ENCODE measurements at places on chromosomes 11 and 22. TPM values are rescaled to one million over a fixed set of nuclear protein-coding genes. Genes with fewer than 3 reads are reported as not detected.

GRCh38 chr11:100098560-100098959 lies 588.5 kb upstream of the ARHGAP42 start:
- DNase-seq: no peak

- DNase-seq: no peak
These were observed 33.1 kb upstream of the SEPTIN5 start for GRCh38 chr22:19680911-19681862.

- no peak for DNase-seq
These were observed 33.5 kb upstream of the SERPIND1 start for GRCh38 chr22:20740222-20740951.

DNA sequence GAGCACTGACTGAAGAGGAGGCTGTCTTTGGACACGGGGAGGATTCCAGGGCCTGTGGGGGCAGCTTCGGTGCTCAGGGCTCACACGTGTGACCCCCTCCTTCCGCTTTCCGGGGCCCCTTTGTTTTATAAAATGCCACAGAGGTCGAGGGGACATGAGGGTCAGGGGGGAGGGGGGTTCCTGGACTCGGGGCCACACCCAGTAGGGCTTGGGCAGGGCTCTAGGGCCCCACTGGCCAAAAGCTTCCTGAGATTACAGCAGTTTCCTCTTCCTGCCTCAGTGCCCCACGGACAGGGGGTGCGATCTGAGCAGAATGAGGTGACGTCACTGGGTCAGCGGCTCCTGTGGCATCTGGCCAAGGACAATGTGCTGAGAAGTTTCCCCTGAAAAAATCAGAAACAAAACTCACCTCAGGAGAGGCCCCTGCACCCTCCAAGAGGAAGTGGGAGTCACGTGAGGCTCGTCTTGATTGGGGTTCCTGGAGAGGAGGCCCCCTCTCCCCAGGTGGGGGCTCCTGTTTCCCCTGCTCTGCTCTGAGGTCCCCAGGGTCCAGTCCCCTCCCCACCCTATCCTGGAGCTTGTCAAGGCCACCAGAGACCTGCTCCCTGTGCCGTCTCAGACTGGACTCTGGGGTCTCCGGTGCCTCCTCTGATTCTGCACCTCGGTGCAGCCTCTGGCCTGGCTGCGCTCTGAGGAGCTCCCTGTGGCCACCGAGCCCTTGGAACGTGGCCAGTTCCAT lies 6.4 kb upstream of the IFITM3 start:
- DNase-seq: no peak

DNA sequence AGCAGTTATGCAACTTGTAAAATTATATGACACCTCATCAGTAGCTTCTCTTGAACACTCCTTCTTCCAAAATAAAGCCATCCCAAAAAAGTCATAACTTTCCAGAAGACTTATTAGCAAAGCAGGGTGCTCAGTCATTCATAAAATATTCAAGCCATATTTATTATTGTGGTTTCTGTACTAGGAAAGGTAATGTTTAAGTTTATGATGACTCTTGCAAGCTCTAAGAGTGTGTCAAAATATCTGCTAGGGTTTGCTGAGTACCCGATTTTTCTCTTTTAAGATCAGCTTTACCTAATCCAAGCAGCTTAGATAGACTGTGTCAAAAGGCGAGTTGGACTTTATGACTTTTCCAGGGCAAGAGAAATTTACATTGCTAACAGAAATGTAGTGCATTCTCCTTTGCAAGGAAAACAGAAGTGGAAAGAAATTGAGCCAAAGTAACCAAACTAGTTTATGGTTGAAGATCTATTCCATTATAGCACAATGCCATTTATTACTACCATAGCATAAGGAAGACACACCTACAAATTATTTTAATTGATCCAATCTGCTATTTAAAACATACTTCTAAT lies 98.0 kb upstream of the SOX6 start:
- no peak for DNase-seq

- no peak for DNase-seq
These were observed 11.5 kb upstream of the OR10A5 start for GRCh38 chr11:6834021-6834420.

DNA sequence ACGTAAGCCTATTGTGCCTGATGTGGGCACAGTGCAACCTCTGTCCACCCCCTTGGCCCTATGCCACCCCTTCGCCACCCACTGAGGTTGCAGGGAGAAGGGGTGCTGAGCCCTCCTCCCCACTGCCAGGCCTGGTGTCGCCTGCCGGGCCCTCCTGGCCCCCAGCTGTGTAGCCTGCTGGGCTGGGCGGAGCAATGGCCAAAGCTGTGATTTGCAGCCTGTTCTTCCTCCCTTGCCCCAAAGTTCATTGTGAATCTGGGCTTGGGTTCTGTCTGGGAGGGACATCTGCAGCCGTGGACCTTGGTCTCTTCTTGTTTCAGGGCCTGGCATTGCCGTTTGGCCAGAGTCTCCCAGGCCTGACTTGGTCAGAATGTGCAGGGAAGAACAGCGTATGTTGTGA lies 121.9 kb downstream of the PKNOX2 start:
- no peak for DNase-seq

GRCh38 chr22:25514436-25515180 lies 49.9 kb upstream of the GRK3 start:
- DNase-seq: no peak

- DNase-seq: no peak
These were observed 12.3 kb downstream of the KCNJ5 start for GRCh38 chr11:128903248-128904061.

DNA sequence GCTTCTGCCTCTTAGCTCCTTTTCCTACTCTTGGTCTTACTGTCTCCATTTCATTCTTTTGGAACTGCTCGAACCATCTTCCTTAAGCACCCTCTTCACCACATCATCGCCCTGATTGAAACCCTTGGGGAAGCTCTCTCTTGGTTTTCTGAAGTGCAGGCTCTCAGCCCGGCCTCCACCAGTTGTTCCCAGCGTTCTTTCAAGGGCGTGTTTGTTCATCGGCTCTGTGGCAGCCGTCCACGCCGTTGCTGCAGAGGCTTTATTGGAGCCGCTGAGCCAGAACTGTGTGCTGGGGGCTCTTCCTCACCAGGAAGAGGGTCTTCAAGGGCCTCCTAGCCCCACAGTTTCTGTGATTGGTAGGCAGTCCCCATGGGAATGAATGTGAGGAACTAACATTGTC lies 214.1 kb downstream of the TBC1D22A start:
- no peak for DNase-seq

GRCh38 chr22:39631381-39632286 lies 61.1 kb downstream of the CACNA1I start:
- DNase-seq: no peak

The C11orf86 gene
- not detected for total RNA-seq

The CBLIF gene
- total RNA-seq: not detected

The IFITM1 gene
- total RNA-seq: 129 TPM
